ENCODE measurements at places on chromosomes 3 and 15.
A peak's percentile ranks its signal among the peaks of the same experiment; 100 is the strongest.

GRCh38 chr3:48130321-48130904 lies 57.8 kb downstream of the CDC25A start:
- no peak for DNase-seq

DNA sequence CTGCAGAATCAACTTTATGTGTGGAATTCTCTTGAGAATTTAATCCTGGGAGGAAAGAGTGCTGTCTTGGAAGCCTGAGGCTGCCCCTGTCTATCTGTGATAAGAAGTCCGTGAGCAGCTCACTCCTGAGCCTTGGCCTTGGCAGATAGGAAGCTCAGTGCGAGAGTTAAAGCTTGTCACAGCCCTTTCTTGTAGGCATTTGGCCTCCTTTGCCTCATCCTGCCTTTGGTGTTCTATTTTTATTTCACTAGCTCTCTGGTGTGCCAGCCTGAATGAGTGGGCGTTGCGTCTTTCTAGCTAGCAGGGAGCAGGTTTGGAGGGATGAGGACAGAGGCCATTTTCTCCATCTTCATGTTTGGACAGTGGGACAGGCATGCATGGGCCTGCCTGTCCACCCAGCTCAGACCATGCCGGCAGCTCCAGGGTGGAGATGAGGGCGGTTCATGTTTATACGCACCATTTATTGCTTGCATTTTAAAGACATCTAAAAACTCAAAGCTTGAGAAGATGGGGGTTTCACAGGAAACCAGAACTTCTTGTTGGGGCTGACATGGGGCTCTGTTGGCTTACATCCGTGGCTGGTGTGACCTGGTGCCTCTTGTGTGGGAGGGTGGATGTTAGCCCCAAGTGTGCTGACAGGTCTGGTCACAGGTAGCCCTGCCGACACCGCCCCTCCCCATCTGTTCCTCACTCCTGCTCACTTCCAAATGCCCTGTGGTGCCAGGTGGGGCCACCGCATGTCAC lies 29.8 kb downstream of the IRAK2 start:
- DNase-seq, result peak; percentile 68

GRCh38 chr15:44729408-44730127 lies 6.8 kb upstream of the TRIM69 start:
- DNase-seq, result peak; percentile 36

DNA sequence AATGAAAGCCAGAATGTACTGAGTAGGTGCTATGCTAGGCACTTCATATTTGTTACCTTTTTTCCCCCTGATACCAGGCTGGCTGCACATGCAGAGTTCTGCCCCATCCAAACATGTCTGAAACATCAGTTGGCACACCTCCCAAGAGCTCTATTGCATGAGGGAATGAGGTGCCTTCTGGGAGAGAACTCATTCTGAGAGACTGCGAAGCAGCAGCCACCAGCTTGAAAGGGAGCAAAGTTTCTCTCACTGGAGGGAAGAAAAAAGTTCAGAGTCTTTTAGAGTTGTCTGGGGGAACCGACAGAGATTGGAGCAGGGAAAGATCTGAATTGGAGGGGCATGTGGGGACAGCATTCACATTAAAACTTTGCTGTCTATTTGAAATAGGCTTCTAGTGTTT lies 84.1 kb downstream of the AGBL1 start:
- no peak for DNase-seq

DNA sequence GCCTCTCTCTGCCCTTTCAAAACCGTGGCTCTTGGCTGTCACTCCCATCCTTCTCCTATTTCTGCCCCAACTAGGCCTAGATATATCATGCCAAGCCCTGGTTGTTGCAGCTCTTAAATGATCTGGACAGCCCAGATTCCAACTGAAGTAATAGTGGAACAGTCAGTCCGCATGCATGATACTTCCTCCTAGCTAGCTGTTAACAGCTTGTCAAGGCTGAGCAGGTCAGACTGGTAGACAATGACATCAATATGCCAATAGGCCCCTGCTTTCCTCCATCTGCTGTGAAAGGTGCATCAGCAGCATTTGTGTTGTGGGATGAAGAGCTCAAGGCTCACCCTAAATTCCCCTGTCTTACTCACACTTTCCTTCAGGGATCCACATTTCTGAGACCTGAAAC lies 527.7 kb upstream of the TGFBR2 start:
- no peak for DNase-seq

DNA sequence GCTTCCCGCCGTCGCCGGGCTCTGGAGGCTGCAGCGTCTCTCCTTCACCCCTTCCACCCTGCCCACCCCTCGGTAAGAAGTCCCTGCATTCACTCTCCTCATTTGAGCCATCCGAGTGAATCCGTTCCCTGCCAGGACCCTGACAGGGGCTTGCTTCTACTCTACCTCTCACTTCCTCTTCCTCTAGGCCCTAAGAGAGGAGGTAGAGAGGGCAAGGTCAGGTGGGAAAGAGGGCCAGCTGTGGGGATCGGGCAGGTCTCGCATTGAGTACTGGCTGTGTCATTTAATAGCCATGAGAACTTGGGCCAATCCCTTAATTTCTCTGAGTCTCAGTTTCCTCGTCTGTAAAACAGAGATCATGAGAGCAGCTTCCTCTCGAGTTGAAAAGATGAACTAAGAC lies 283.6 kb downstream of the UACA start:
- DNase-seq, result no peak

DNA sequence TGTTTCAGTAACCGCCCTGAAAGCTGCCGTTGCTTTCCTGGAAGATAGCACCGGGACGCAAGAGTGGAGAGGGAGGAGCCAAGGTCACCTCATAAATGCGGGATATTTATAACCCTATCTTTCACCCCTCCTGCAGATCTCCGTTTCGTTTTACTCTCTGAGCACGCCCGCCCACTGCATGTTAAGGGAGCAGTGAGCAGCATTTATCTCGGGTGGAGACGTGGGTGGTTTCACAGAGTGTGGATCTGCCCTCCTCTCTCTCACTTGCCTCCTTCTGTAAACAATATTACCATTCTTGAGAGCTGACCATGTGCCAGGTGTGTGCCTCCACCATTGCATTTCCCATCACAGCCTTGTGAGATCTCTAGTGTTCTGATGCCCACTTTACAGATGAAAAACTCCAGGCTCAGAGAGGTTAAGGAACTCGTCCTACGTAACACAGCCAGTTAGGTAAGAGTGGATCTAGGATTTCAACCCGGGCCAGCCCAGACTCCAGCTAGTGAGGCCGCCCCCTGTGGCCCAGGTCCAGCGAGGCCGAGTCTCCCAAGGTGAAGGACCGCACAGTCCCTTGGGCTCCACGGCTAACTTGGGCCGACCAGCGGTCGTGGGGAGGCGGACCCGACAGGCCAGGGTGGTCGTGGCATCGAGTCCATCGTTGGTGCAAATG lies 16.9 kb upstream of the SEMA4B start:
- no peak for DNase-seq

DNA sequence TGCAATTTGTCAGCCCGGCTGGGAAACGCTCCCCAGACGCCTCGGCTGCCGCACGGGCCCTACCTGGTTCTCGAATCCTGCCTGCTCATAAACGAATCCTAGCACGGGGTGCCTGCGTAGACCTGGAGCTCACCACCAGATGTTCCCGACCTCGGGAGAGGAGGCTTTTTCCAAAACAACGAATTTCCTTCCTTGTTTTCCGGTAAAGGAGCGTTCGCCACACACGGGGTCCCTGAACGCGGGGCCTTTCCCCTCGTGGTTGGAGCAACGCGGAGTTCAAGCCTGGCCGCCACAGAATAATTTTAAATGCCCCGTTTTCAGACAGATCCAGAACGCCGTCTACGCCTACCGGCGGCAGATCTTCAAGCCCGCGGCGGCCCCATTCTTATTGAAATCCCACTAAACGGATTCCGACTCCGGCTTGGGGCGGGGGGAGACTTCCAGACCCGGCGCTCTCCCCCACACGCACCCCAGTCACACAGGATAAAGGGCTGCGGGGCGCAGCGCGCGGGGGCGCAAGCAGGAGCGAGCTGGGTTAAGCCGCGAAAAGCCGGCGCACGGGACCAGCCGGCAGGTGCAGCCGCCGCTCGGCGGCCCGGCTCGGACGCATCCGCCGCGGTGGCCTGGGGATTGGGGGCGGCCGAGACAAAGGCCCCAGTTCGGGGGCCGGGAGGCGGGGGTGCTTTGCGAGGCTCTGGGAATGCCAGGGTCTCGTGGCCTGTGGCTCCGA lies 895 bp downstream of the GATA2 start:
- no peak for DNase-seq

Measured in CD4-positive, alpha-beta T cell treated with Interleukin-6 at 100 ng/mL for 8 hours (primary cell).